ENCODE measurements at places on chromosomes 4 and X.

- DNase-seq, result no peak
Observed at GRCh38 chrX:147537172-147537571, 374.5 kb upstream of the FMR1 start.

GRCh38 chr4:167838686-167839085 is 253.7 kb upstream of the ANXA10 start:
- no peak for DNase-seq

- DNase-seq, result peak; percentile 42
Observed at GRCh38 chr4:77433418-77433733, 172.2 kb upstream of the CXCL13 start.

DNA sequence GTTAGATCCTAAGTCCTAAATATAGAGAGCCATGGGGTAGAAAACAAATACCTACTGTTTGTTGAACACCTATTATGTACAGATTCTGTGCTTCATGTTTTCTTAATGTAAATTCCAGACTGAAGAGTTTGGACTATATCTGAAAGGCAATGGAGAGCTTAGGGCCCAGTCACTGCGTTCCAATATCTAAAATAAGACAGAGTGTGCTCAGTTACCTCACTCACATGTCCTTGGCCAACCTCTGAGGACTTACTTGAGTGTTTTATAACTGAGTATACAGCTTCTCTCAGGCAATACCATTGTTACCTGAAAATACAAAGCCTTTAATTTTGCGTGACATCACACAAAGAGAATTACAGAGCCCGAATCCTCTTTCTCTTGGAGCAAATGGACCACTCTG is 53.2 kb downstream of the GRIA3 start:
- no peak for DNase-seq

DNA sequence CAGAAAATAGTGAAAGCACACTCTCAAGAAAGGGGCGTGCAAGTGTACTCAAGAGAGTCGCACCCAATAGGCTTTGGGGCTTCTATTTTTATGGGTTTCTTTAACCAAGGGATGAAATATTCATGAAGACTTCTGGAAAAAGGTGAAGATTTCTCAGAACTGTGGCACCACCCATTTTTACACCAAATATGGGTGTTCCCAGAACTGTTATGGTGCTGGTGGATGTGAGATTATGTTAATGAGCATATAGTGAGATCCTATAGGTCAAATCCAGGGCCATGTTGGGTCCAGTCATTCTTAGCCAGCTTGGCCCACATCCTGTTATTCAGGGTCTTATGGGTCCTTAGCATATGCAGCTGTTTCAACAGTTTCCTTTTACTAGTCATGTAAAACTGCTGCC is 61.0 kb upstream of the SMIM10 start:
- DNase-seq, result no peak

GRCh38 chrX:70434914-70435586 is 9.6 kb upstream of the DLG3 start:
- no peak for DNase-seq

DNA sequence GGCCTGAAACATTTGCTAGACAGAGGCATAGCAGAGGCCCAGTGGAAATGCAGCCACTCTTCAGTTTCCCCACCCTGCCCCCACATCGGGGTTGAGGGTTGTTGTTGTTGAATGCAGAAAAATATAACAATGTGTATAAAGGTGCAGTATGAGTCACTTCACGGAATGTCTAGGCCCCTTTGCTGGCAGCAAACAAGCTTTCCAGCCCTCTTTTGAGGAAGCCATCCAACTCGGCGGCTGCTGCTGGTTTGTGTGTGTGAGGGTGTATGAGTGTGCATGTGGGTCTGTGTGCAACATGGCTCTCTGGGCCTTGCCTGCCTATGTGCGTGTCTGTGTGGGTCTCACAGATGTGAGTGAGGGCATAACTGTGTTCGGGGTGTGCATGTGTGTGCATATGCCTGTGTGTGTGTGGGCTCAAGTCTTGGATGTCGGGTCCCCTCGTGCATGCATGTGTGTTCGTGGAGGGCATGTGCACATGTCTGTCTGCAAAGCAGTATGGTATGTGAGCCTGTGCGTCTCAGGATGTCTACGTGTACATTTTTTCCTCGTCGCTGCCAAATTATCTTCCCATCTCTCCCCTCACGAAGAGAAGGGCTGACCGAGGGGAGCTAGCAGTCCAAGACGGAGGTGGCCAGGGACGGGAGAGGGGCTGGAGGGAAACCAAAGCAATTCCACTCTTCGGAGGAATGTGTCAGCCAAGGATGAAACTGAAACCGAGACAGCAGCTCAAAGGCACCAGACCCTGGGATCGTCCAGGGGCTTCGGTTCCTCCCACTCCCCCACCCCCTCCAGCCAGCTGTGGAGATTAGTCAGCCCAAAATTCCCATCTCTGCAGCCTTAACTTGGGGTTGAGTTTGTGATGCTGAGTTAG is 8.4 kb upstream of the ELF4 start:
- no peak for DNase-seq

DNA sequence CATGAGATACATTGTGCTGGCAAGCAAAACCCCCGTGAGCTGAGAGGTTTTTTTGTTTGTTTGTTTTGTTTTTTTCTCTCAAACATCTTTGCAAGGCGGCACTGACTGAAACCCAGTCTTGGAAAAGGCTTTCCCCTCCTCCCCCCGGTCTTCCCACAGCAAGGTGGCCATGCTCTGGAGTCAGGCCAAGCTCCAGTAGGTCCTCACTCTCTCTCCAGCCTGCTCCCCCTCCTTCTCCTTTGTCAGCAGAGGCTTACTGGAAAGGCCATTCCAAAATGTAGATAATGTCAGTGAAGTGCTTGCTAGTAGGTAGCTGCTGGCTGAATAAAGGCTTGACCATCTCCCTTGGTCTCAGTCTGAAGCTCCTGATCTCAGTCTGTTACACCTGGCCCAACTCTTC is 32.6 kb downstream of the FRMPD3 start:
- no peak for DNase-seq
